ENCODE measurements at places on chromosomes 7 and 10.
A peak's percentile ranks its signal among the peaks of the same experiment; 100 is the strongest.

DNA sequence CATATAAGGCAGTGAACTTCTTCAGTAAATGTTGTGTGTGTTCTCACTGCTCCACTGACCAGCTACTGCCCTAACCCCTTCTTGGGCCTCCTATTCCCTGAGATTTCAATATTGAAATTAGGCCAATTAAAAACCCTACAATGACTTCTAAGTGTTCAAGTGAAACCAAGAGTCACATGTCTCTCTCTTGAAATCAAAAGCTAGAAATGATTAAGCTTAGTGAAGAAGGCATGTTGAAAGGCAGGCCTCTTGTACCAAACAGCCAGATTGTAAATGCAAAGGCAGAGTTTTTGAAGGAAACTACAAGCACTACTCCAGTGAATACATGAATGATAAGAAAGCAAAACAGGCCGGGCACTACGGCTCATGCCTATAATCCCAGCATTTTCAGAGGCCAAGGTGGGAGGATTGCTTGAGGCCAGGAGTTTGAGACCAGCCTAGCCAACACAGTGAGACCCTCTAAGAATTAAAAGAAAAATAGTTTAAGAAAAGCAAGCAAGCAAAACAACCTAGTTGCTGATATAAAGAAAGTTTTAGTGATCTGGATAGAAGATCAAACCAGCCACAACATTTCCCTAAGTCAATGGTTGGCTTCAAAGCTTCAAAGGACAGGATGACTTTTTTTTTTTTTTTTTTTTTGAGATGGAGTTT, 22.3 kb downstream of the BRAF start:
- DNase-seq = no peak

GRCh38 chr7:23022258-23022769, 8.4 kb upstream of the HYCC1 start:
- no peak for DNase-seq

DNA sequence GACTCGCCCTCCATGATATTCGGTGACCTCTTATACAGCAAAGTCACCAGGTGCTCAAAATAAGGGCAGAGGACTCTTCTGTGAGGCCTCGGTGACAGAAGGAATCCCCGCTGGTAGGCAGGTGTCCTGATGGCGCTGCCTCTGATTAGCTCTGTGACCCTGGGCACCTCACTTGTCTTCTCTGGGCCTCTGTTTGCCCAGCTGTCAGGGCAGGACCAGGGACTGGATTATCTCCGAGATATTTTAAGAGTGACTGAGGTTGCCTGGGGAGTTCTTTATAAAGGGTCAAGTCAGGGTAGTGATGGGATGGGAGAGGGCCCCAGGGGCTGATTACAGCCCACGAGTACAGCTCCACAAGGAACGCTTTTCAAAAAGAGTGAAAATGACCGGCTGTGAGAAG, 70.9 kb upstream of the SAMD8 start:
- DNase-seq = no peak

GRCh38 chr7:3283130-3283704, 17.8 kb upstream of the SDK1 start:
- no peak for DNase-seq

- peak; percentile 11 for DNase-seq
Observed at GRCh38 chr10:107814865-107815487, 650.5 kb upstream of the SORCS1 start.

GRCh38 chr7:105600720-105601550, 19.6 kb upstream of the EFCAB10 start:
- DNase-seq = no peak

GRCh38 chr10:84178160-84178609, 4.6 kb downstream of the GPR15LG start:
- no peak for DNase-seq

DNA sequence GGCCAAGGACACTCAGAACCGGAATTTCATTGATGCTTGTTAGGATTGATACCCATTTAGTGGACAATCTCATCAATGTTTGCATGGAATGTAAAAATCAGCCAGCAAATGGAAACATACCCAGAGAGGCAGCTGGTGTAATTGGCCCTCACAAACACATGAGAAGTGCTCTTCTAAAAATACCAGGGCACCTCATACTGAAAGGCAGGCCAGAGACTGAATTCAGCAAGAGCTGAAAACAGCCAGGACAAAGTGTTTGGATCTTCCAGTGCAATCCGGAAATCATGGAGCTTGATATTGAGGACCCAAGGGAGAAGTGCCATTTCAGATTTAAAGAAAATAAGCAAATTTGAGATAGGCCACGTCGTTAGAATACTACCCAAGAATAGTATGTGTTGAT, 498.6 kb downstream of the GALNT17 start:
- no peak for DNase-seq

- no peak for DNase-seq
Observed at GRCh38 chr7:124354201-124354600, 321.3 kb upstream of the TMEM229A start.

- DNase-seq = no peak
Observed at GRCh38 chr7:2545746-2546425, 9.4 kb downstream of the BRAT1 start.

DNA sequence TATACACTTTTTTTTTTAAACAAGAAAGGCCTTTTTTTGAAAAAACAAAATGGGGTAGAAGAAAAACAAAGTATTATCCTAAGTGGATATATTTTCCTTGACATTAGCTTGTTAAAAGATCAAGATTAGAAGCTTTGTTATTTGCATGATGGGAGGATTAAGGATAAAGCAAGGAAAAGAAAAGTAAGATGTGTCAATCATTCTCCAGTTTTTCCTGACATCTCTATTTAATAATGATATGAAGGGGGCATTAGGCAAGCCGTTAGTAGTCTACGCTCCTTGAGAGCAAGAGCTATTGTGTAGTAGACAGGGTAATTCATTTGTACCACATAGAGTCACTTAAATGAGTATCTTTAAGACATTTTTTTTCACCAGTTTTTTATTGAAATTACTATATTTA, 137.6 kb downstream of the RNF133 start:
- DNase-seq = no peak

- no peak for DNase-seq
Observed at GRCh38 chr10:7767209-7767608, 20.6 kb downstream of the KIN start.

- no peak for DNase-seq
Observed at GRCh38 chr10:61907011-61907410, 5.5 kb downstream of the ARID5B start.

DNA sequence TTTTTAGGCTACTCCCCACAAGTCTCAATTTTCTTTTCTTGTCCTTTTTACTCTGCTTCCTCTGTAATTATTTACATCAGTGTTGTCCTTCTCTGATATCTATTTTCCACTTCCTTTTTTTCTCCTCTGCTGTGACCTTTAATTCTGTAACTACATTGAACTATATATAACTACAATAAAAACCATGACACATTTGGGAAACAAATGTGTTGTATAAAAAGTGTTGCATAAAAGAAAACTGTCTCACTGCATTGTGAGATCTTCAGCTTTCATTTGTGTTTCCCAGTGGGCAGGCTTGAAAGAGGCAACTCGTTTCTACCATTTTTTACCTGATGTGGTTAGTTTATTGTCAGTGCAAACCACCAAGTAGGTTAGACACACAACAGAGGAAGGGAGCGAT, 483.9 kb upstream of the NRP1 start:
- DNase-seq = no peak

GRCh38 chr7:18974803-18975202, 142.6 kb downstream of the TWIST1 start:
- no peak for DNase-seq

DNA sequence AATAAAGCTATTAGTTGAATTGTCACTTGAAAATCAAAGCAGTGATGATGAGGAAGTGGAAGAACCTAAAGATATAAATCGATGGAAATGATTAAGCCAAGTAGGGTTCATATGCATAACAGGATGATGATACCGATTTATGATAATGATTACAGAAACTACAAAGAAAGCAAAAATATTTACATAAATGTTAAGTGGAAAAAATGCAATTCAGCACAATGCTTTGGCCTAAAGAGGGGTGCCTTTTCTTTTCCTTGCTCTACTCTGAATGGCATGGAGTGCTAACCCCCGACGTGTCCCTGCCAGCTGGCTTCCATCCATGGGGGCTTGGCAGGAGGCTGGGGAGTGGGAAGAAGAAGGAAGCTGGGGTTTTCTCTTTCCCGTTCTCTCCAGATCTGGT, 240.3 kb downstream of the GATA3 start:
- no peak for DNase-seq

GRCh38 chr10:62885684-62886461, 69.7 kb upstream of the EGR2 start:
- DNase-seq = no peak

GRCh38 chr10:62707810-62708209, 96.7 kb upstream of the ADO start:
- no peak for DNase-seq

DNA sequence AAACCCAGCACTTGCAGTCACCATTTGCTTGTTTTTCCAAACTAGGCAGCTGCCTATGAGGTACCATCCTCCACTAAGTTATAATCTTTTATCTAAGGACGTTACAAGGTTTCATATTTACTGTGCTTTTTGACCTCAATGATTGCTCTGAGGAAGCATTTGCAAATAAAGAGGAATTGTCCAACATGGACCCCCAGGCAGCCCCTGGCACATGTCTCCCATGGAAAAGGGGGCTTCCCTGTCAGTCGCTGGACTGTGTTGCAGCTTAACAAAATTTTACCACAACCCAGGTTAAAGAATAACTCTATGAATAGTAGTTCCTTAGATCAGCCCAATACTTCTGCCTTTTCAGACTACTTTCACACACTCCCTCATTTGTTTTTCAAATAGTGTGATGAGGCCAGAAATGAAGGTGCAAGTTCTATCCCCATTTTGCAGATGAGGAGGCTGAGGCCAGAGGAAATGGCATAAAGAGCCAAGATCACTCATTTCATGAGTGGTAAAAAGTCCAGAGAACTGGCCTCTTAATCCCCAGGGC, 52.8 kb upstream of the ZPBP start:
- no peak for DNase-seq

- no peak for DNase-seq
Observed at GRCh38 chr7:36181668-36182067, 28.6 kb downstream of the EEPD1 start.

DNA sequence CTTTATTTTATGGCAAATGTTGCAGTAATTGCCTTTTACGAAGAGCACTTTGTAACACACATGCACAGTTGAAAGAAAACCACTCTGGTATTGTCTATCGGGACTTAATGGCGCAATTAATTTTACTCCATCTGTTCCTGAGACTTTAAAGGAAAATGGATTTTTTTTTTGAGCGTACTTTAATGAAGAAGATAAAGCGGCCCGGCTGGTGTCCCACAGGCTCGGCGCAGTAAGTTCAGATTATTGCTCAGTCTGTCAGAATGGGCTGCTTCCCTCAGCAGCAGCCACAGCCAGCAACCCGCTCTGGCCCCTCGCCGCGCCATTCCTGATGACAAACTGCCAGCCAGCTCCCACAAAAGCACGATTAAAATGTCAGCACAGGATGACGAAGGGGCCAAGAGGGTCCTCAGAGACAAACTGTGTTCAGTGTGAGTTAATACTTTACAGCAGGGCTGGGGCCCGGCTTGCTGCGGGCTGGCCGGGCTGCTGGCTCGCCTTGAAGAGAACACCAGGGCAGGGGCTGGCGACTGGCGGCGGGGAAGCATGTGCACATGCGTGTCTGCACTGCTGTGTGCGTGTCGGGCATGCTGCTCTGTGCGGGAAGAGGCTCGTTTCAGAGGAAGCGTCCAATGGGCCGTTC, 501.0 kb upstream of the GALNT17 start:
- DNase-seq = no peak

GRCh38 chr10:5079306-5079830, 14.8 kb upstream of the AKR1C3 start:
- no peak for DNase-seq

GRCh38 chr10:51630640-51631005, 68.8 kb downstream of the CSTF2T start:
- no peak for DNase-seq

GRCh38 chr10:43997330-43997729, 348.6 kb upstream of the ZNF32 start:
- DNase-seq = no peak

- DNase-seq = no peak
Observed at GRCh38 chr10:119659951-119660350, 8.8 kb downstream of the BAG3 start.

GRCh38 chr7:44172803-44173424, 16.3 kb downstream of the GCK start:
- no peak for DNase-seq

- no peak for DNase-seq
Observed at GRCh38 chr10:117373823-117374505, 1.3 kb downstream of the PDZD8 start.

DNA sequence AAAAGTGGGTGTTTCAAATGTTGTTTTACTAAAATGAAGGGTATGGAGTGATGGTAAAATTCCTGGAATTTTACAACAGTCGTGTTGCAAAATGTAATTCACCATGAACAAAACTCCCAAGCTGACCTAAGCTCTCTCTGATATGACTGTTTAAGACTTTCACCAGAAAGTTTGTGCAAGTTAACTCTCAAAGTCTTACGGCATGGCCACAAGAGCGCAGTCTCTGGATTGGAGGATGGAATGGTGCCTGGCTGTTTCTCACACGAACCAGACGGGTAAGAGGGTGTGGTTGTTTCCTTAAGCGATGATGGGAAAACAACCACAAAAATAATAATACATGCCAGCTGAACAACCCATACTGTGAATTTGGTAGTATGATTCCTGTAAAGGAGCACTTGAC, 662.5 kb downstream of the KCNMA1 start:
- no peak for DNase-seq

- no peak for DNase-seq
Observed at GRCh38 chr7:85172530-85172941, 14.3 kb downstream of the SEMA3D start.

DNA sequence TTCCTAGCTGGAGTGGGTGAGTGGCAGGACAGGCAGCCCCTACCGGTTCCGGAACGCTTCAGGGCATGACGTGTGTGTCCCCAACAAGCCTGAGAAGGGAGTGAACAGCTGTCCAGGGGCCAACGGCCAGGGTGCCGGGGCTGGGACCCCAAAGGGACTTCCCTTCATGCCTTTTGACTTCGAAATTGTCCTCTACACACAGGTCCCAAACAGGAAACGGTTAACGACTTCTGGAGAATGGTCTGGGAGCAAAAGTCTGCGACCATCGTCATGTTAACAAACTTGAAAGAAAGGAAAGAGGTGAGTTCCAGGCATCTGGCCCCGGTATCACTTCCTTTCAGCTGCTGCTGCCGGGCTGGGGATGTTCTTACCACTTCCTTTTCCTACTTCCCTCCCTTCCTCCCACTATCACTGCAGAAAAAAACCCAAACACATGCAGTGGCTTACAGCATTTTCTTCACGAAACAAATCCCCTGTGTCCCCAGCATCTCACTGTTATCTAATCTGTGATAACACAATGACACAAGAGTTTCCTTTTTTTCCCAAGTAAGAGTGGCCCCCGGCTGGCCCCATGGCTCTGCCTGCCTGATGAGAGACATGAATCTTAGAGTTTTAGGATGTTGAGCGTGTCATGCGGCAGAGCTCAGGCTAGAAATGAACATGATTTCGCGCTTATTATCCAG, 63.2 kb downstream of the MKI67 start:
- no peak for DNase-seq

- DNase-seq = no peak
Observed at GRCh38 chr7:155555116-155555695, 8.8 kb upstream of the CNPY1 start.

Data from progenitor cell of endocrine pancreas (in vitro differentiated cells).